ENCODE measurements at places on chromosomes 13 and 19. TPM values are rescaled to one million over a fixed set of nuclear protein-coding genes. Genes with fewer than 3 reads are reported as not detected.
A peak's percentile ranks its signal among the peaks of the same experiment; 100 is the strongest.

The ZNF256 gene
- 6.3 TPM for total RNA-seq

DNA sequence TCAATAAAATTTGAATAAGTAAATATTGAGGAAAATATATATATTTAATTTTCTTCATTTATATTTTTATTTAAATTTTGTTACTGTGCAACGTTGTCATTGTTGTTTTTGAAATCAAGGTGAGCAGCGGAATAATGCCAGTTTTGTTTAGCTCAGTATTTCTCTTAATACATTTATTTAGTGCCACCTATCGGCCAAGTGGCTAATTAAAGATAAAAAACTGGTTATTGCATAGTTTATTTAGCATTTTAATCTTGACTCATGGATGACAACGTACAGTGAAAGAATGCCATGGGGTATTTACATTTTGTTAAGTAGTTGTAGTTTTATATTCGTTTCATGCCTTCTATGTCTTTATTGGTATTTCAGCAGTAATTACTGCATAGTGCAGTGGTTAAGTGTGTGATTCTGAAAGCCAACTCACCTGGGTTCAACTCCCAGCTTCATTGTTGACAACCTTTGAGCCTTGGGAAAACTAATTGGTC lies 265.9 kb downstream of the MYO16 start:
- H3K27me3 ChIP-seq: no peaks in the 10 kb centered on the region
- no peak for DNase-seq
- no peaks in the 10 kb centered on the region for H3K4me1 ChIP-seq
- no peak overlapping the region for H3K4me3 ChIP-seq

- no peak overlapping the region for H3K4me3 ChIP-seq
- H3K36me3 ChIP-seq: no peaks in the 10 kb centered on the region
- no peaks in the 10 kb centered on the region for H3K4me1 ChIP-seq
- no peak overlapping the region for H3K27ac ChIP-seq
- no peaks in the 10 kb centered on the region for H3K27me3 ChIP-seq
Observed at GRCh38 chr13:101925731-101926130, 473.3 kb downstream of the ITGBL1 start.

DNA sequence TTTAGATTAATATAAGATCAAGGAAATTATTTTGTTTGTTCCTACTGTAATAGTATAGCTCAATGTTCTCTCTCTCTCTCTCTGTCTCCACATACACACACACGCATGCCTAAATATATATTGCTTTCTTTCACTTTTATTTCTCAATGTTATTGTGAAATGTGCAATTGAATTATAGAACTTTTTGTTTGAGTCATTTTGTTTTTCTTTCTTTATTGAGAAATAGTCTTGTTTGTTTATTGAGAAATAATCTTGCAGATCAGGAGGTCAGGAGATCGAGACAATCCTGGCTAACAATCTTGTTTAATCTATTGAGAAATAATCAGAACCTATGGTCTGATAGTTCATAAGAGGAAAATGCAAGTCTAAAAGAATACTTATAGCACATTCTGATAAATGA lies 1581.3 kb downstream of the EFNB2 start:
- H3K36me3 ChIP-seq: no peaks in the 10 kb centered on the region
- H3K27ac ChIP-seq: no peak overlapping the region
- H3K4me3 ChIP-seq: no peak overlapping the region
- no peaks in the 10 kb centered on the region for H3K4me1 ChIP-seq

GRCh38 chr19:54133312-54133956 lies 4.1 kb upstream of the CNOT3 start:
- peaks cover 22% of the 10 kb centered on the region for H3K36me3 ChIP-seq
- H3K4me1 ChIP-seq: peaks cover 7% of the 10 kb centered on the region
- no peaks in the 10 kb centered on the region for H3K27me3 ChIP-seq

DNA sequence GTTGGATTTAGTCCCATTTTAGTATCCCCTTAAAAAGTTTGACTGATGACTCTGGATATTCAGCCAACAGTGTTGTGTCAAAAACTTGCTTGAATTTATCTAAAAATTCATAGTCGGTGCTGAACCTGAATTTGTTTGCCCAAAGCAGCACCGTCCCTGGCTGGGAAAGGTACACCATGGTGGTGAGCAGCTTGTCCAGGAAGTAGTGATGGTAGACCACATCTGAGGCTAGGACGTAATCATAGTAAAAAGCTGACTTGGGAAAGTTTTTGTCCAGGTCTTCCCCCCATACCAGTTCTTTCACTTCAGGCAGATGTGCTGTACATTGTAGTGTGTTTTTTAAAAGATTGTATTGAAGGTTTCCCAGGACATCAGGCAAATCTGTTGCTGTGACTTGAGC lies 8.8 kb downstream of the METTL21C start:
- DNase-seq: no peak
- H3K4me3 ChIP-seq: no peak overlapping the region
- no peak overlapping the region for H3K27ac ChIP-seq
- H3K4me1 ChIP-seq: peaks cover 2% of the 10 kb centered on the region
- H3K36me3 ChIP-seq: no peaks in the 10 kb centered on the region

The RNF17 gene
- 0.11 TPM for total RNA-seq

- H3K27me3 ChIP-seq: no peaks in the 10 kb centered on the region
- H3K4me1 ChIP-seq: no peaks in the 10 kb centered on the region
- no peaks in the 10 kb centered on the region for H3K36me3 ChIP-seq
Observed at GRCh38 chr13:100728201-100728600, 53.6 kb upstream of the TMTC4 start.

The CPB2 gene
- total RNA-seq: not detected

DNA sequence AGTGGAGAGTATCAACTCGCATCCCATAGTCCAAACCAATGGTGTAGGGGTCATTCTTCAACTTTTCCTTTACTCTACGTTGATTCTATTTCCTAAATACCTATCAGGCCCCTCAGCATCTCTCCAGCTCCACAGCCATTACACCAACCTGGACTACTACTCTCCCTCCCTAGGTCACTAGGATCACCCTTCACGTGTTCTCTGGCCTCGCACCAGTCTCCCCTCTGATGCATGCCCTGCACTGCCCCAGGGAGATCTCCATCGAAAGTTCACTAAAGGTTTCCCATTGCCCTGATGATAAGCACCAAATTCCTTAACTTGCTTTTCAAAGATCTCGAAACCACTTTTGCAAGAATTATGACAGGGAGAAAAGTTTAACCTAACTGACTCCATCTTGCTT lies 421.5 kb downstream of the TSHZ3 start:
- DNase-seq: no peak
- no peak overlapping the region for H3K27ac ChIP-seq
- H3K27me3 ChIP-seq: no peaks in the 10 kb centered on the region
- no peaks in the 10 kb centered on the region for H3K4me1 ChIP-seq
- no peaks in the 10 kb centered on the region for H3K36me3 ChIP-seq
- H3K4me3 ChIP-seq: no peak overlapping the region

GRCh38 chr19:16027528-16027927 lies 48.8 kb upstream of the TPM4 start:
- no peaks in the 10 kb centered on the region for H3K36me3 ChIP-seq
- no peaks in the 10 kb centered on the region for H3K4me1 ChIP-seq
- H3K27ac ChIP-seq: no peak overlapping the region
- no peak overlapping the region for H3K4me3 ChIP-seq

The TEX101 gene
- not detected for total RNA-seq

DNA sequence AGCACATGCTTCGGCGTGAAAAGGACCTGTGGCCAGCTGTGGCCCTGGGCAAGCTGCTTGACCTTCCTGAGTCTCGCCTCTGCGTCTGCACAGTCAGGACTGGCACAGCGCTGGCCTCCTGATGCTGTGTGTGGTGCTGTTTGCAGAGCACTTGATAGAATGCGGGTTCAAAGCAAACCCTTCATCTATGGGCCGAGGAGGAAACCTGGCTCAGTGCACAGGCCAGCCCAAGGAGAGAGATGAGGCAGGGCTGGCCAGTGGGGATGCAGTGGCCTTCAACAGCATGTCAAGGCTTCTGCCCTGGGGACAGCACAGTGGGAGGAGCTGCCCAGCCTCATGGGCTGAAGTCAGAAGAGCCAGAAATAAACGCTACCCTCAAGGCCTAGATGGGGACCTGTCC lies 21.3 kb upstream of the VSTM2B start:
- H3K27ac ChIP-seq: no peak overlapping the region
- no peaks in the 10 kb centered on the region for H3K27me3 ChIP-seq
- DNase-seq: no peak
- H3K4me1 ChIP-seq: no peaks in the 10 kb centered on the region

The POP4 gene
- 88.6 TPM for total RNA-seq

DNA sequence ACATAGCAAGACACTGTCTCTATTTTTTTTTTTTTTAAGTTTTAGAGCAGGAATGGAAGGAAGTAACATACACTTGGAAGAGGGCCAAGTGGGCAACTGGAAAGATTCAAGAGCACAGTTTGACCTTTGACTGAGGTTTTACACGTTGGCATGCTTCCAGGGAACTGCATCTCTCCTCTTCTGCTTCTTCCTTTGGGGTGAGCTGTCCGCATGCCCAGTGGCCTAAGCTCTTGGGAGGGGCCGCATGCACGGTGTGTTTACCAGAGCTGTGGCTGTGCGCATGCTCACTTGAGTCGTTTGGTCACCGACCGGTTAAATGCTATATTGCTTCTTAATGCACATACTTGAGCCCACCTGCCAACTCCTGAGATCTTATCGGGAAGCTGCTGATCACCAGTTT lies 727.7 kb downstream of the UQCRFS1 start:
- H3K27ac ChIP-seq: no peak overlapping the region
- H3K27me3 ChIP-seq: no peaks in the 10 kb centered on the region
- no peak for DNase-seq
- no peaks in the 10 kb centered on the region for H3K36me3 ChIP-seq
- no peak overlapping the region for H3K4me3 ChIP-seq

GRCh38 chr13:94234738-94235137 lies 244.7 kb downstream of the DCT start:
- no peaks in the 10 kb centered on the region for H3K27me3 ChIP-seq
- H3K4me3 ChIP-seq: no peak overlapping the region
- no peaks in the 10 kb centered on the region for H3K36me3 ChIP-seq
- no peak for DNase-seq

The C19orf81 gene
- total RNA-seq: not detected

DNA sequence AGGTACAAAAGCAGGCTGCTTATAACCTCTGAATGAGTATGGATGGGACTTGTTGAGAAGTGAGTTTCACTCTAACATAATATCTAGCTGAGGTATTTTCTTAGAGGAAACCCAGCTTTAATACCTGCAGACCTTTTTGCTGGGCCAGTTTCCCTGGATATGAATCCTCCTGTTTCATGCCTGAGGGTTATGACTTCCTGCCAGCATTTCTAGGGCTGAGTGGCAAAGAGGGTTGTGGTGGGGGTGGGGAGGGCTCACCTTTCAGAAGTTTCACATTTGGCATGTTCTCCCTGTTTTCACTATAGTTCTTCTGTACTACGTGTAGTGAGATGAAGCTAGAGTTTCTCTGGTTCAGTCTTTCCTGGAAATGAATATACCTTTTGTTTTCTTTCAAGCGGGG lies 73.7 kb downstream of the LACC1 start:
- H3K4me1 ChIP-seq: no peaks in the 10 kb centered on the region
- no peak overlapping the region for H3K27ac ChIP-seq
- H3K36me3 ChIP-seq: no peaks in the 10 kb centered on the region
- DNase-seq: peak; percentile 29
- no peaks in the 10 kb centered on the region for H3K27me3 ChIP-seq

DNA sequence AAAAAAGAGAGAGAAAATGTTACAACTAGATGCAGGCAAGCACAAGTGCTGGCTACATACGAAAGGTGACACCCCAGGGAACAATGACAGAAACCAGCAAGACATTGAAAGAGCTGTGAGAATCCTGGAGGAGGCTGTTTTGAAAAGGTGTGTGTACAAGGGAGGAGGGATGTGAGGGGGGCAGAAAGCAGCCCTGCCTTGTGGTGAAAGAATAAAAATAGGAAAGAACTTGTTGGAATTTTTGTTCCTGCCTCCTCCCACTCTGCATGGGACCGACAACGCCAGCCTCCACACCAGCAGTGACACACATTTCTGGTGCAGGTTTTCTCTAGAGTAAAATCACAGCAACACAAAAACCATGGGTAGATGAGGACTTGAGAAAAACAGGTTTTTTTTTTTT lies 1258.6 kb downstream of the PCDH9 start:
- DNase-seq: no peak
- no peak overlapping the region for H3K27ac ChIP-seq
- H3K27me3 ChIP-seq: no peaks in the 10 kb centered on the region
- no peak overlapping the region for H3K4me3 ChIP-seq
- no peaks in the 10 kb centered on the region for H3K36me3 ChIP-seq

DNA sequence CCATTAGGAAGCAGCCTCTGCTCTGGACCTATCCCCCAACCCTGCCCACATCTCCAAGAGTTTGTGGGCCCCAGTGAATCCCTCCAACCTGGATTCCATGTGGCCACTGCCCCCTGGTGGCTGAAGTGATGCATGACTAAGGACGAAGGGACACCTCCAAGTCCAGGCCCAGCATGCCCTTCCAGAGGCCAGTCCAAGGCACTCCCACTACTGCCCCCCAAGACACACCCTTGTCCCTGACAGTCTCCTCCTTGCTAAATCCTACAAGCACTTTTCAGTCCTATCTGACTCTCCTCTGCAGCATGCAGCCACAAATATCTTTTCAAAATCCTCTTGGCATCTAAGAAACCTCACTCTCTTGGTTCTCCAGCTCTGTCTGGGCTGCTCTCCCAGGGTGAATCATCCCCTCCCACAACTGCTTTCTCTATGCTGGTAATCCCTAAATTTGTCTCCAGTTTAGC lies 33.0 kb downstream of the DEDD2 start:
- no peaks in the 10 kb centered on the region for H3K4me1 ChIP-seq
- DNase-seq: peak; percentile 61
- no peaks in the 10 kb centered on the region for H3K36me3 ChIP-seq
- no peak overlapping the region for H3K27ac ChIP-seq
- H3K27me3 ChIP-seq: peaks cover 3% of the 10 kb centered on the region
- H3K4me3 ChIP-seq: no peak overlapping the region

DNA sequence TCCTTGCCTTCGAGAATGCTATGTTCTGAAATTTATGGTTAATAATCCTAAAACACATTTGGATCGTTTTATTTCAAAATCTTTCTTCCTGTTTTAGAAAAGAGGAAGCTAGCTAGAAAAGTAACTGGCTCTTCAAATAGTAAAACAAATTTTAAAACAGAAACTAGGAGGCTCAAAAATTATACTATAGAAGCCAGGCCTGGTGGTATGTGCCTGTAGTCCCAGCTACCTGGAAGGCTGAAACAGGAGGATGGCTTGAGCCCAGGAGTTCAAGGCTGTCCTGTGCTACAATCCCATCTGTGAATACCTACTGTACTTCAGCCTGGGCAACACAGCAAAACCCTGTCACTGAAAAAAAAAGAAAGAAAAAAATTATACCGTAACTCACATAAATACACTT lies 57.9 kb downstream of the ELF1 start:
- DNase-seq: no peak
- no peaks in the 10 kb centered on the region for H3K27me3 ChIP-seq
- peaks cover 33% of the 10 kb centered on the region for H3K4me1 ChIP-seq
- no peak overlapping the region for H3K4me3 ChIP-seq
- peaks cover 11% of the 10 kb centered on the region for H3K36me3 ChIP-seq
- no peak overlapping the region for H3K27ac ChIP-seq

The THSD8 gene
- not detected for total RNA-seq

The IGFL3 gene
- not detected for total RNA-seq

Data from thyroid gland (tissue), 4 donors.